Jurkat, Clone E6-1 (cell line): ENCODE measurements at places on chromosomes 1 and 21.

- DNase-seq: no peak
These were observed 178.3 kb downstream of the ATG4C start for GRCh38 chr1:62962014-62962812.

DNA sequence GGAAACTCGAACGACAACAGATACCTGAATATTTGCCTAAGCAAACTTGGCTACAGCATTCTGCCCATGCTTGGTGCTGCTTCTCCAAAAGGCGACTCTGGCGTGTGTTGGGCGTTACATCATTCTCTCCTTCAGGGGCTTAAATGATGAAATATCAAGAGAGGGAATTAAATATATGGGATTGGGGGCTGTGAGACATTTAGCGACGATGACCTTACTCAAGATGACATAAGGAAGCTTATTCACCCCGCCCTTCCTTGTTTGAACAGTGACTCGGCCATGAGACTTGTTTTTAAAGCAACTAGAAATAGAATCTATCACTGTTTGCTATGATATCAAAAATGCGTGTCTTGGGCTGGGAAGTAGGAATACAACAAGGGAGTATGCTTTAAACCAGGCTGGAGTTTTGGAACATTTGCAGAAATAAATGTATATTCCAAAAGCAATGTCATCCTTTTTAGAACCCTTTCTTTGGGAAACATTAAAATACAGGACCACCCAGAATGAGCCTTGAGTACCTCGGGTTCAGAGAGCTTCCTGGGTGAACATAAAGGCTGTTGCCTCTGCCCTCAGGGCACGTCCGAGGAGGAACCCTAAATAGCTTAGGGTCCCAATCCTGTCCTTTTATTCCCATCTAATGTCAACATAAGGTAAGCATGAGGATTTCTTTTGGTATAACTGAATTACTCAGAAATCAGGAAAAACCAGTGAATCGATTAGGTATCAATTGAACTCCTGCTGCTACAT, 123.3 kb upstream of the SLC45A1 start:
- no peak for DNase-seq

- no peak for DNase-seq
These were observed 22.2 kb upstream of the AGL start for GRCh38 chr1:99827970-99828369.

- no peak for DNase-seq
These were observed 23.3 kb downstream of the PAX7 start for GRCh38 chr1:18653916-18654315.

DNA sequence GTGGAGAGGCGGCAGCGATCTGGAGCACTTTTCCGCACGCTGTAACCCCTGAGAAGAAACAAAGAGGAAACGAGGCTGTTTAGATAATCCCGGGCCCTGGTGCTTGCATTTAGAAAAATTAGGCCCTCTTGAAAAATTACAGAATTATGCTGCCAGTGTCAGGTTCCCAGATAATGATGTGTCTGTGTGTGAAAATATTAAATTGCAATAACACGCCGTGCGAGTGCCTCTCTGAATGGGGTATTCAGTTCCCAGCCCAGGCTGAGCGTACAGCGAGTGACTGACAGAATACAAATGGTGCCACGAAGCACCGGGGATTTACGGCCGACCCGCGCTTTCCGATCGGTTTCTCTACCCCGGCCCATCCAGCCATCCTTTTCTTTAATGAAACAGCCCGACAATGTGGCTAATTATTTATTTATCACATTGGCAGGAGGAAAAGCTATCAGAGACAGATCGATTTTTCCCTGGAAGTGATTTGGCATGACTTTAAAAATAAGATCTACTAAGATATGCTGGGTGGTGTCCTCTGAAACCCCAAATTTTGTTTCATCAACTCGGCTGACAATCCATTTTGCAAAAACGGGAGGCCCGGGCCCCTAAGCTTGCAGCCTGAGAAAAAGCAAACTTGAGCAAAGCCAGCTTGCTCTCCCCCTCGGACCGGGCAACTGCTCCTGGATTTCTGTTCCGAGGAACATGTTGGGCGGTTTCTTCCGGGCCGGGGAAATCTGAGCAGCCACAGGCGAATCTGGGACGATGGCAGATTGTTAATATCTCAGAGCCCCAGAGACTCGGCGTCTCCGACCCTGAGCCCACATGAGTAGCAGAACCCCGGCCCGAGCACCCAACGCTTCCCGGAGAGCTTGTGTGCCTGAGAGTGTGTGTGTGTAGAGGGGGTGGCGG, 11.3 kb downstream of the PRDM16 start:
- no peak for DNase-seq

DNA sequence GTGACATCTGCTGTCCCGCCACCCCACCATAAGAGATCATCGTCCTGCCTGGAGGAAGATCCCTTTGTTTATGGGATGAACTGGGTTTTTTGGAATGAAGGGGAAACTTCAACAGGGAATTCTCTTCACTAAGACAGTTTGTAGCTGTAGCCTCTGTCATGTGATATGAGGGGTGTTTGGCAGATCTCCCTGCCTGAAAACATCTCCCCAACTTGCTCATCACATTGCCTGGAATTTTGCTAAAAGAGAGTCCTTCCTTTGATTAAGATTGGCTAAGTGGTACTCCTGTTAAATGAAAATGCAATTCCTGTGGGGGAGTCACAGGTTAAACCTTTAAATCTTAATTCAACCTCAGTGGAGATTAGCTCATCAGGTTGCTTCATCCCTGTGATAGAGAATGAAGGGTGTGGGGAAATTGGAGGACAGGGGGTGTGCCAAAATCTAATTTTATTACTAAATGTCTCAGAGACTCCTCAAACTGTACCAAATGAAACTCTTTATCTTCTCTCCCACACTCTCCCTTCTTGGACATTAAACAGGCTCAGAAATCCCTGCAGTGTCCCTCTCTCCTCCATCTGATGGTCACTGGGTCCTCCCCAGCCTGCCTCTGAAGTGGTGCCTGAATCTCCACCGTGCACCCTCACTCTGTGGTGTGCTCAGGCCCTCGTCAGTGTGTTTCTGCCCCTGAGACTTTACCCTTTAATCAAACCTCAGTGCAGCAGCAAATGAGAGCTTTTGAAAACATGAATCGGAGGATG, 54.8 kb downstream of the IER5 start:
- no peak for DNase-seq
